SW480 (cell line): ENCODE measurements at places on chromosomes 12 and 14.

DNA sequence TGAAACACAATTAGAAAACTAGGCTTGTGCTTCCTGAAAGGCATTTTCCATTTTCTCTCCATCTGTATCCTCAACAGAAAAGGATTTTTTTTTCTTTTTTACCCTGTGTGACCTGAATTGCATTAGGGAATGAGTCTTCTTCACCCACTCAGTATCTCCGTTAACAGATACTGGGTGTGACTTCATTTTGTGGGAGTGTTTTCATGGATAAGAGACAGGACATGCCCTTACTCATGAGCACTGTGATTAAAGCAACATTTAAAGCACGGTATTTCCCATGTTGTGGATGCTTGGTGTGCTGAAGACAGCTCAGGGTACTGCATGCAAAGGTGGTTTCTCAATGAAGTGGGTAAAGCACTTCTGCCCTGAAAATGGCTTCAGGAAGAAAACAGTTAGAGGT lies 1397.3 kb upstream of the TMEM132C start:
- no peak for DNase-seq

GRCh38 chr12:63782466-63782865 lies 2.8 kb downstream of the RXYLT1 start:
- no peak for DNase-seq

DNA sequence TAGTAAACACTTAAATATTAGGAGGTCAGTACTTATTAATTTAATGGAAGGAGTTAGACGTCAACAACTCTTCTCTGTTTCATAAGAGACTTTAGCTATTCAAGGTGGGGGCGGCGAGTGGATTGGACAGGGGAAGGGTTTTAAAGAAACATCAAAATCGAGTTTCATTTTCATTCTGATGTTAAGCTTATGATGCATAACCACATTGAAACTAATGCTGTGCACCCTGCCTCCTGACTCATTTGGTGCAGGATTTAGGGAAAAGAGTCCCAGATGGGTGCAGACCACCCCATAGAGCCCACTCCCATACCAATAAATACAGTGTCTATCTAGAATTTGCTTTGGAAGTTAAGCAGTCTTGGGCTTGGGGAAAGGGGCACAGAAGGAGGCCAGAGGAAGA lies 7.4 kb downstream of the ZBTB39 start:
- DNase-seq, result no peak

DNA sequence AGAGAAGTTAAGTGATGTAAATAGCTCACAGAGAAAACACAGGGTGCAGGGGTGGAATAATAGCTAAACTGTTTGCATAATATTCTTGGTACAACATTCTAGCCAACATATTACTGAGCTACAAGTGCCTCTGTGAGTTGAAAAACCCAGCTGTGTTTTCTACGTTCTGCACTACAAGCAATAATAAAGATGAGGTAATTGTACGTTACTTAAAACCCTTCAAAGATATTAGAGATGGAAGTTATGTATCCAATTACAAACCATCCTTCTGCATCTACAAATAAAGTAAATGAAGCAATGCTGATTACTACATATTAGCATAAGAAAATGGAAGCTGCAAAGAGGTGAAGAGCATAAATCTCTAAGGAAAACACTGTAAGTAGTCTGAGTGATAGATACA lies 271.4 kb downstream of the SSPN start:
- no peak for DNase-seq

- peak; percentile 57 for DNase-seq
These were observed 1.9 kb upstream of the DCAF5 start for GRCh38 chr14:69154779-69155178.

- no peak for DNase-seq
These were observed 107.5 kb downstream of the DAAM1 start for GRCh38 chr14:59295951-59296350.

GRCh38 chr12:97164936-97165335 lies 257.9 kb downstream of the NEDD1 start:
- DNase-seq, result no peak

- DNase-seq, result no peak
These were observed at the start of gene ARHGAP9 for GRCh38 chr12:57479376-57480115. Gene ARHGAP9, minus strand, starts transcription at chr12:57479866. Its CDS starts 460 bp downstream, at chr12:57479406.

DNA sequence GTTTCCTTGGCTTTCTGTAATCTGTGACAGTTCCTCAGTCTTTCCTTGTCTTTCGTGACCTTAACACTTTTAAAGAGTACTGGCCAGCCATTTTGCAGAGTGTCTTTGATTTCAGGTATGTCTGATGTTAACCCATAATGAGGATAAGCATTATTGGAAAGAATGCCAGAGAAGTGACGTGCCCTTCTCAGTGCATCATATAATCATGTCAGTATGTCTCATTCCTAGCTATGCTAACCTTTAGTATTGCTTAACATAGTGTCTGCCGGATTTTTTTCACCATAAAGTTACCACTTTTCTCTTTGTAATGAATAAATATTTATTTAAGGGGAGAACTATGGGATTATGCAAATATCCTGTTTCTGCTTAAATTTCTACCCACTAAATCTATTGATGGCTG lies 28.5 kb downstream of the RERG start:
- DNase-seq, result no peak

GRCh38 chr14:92668276-92668973 lies 80.0 kb downstream of the LGMN start:
- DNase-seq, result no peak

- DNase-seq, result no peak
These were observed 243.7 kb upstream of the RGS6 start for GRCh38 chr14:71688576-71688975.

DNA sequence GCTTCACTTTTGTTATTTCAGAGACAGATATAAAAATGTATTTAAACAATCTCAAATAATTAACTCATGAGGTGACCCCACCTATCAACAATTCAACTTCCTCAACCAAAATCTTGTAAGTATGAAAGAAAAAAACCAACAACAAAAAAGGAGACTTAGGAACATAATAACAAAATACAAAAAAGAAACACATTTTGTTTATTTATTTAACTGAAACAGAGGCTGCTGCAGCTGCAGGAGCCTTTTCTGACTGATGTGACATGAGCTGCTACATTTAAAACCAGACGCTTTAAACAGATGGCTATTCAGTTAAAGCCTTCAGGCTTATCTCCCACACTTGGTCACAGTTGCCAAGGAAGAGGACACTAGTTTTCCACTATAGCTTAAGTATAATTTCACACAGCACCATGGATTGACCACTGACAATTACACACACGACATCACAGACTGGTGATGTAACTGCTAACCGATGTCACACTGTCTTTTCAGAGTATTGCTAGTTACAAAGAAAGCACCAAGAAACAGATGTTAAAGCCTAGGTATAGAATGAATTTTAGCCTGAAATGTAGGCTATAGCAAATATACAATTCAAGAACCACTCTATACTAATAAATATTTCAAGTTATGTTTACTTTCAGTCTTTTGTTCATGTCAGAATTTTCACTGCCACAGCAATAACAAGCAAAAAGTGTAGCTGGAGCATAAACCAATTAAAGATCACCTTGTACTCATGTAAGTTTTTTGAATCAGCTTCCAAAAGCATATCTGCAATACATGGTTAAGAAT lies 113.0 kb downstream of the MED13L start:
- DNase-seq, result no peak

- DNase-seq, result no peak
These were observed 8.2 kb downstream of the INTS13 start for GRCh38 chr12:26929590-26929989.

DNA sequence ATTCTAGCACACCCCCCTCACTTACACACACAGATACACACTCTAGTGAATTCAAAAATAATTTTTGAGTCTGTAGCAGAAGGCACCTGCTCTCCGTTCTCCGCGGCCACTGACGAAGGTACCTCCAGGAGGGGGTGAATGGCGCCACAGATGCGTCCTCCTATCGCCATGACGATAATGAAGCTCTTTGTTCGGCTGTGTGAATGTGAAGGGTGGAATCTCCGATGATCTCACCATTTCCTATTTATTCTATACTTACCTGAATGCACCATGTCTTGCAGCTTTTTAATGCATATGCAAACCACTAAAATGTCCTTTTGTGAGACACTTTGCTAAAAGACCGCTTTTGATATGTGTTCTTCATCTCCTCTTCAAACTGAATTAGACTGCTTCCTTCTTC lies 162.7 kb downstream of the EGLN3 start:
- DNase-seq, result no peak

- DNase-seq, result peak; percentile 11
These were observed 27.8 kb downstream of the NOPCHAP1 start for GRCh38 chr12:105013892-105014291.

GRCh38 chr14:74855945-74856344 lies 20.0 kb downstream of the PROX2 start:
- DNase-seq, result no peak

GRCh38 chr12:121277374-121277759 lies 19.1 kb downstream of the CAMKK2 start:
- DNase-seq, result no peak

GRCh38 chr12:25377469-25378177 lies 126.9 kb upstream of the KRAS start:
- DNase-seq, result peak; percentile 51

GRCh38 chr12:100058482-100059029 lies 73.8 kb upstream of the ANKS1B start:
- peak; percentile 5 for DNase-seq

DNA sequence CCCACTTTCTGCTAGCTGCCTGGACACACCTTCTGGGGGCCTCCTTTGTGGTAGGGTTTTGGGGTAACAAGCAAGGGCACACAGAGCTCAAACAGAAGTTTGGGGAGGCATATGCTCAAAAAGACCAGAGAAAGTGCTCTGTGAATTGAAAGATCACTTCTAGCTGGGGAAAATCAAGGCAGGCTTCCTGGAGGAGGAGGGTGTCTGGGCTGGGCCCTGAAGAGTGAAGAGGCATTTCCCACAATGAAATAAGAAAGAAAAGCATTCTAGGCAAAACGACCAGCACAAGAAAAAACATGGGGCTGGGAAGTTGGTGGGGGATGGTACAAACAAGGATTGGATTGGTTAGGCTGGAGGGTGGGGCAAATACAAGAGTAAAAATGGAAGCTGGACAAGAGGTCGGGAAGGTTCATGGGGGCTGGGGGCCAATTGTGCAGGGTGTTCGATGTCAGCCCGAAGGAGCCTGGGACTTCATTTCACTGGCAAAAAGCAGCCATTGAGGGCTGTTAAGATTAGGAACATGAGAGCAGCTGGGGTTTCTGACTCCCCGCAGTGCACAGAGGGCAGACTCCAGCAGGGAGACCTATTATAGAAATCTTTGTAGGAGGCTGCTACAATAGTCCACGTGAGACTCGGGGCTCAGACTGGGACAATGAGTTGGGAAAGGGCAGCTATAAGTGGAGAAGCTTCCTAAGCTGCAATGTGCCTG lies 51.5 kb upstream of the CMKLR1 start:
- no peak for DNase-seq

GRCh38 chr14:95498622-95499353 lies 17.7 kb downstream of the SYNE3 start:
- no peak for DNase-seq
